ENCODE measurements at places on chromosomes 4 and X.

GRCh38 chr4:182513587-182514291, 270.5 kb downstream of the TENM3 start:
- DNase-seq = no peak

DNA sequence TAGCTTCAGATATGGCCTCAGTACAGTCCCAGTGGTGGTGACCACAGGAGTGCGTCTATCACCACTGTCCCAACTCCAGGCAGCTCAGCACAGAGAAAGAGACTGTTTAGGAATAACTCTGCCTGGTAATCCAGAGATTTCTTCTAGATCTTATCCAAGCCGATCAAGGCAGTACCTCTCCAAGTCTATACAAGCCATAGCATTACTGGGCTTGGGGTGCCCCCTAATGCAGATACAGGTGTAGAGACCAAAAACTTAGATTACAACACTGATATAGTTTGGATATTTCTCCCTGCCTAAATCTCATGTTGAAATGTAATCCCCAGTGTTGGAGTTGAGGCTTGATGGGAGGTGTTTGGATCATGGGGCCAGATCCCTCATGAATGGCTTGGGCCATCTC, 100.9 kb downstream of the PTCHD1 start:
- no peak for DNase-seq

DNA sequence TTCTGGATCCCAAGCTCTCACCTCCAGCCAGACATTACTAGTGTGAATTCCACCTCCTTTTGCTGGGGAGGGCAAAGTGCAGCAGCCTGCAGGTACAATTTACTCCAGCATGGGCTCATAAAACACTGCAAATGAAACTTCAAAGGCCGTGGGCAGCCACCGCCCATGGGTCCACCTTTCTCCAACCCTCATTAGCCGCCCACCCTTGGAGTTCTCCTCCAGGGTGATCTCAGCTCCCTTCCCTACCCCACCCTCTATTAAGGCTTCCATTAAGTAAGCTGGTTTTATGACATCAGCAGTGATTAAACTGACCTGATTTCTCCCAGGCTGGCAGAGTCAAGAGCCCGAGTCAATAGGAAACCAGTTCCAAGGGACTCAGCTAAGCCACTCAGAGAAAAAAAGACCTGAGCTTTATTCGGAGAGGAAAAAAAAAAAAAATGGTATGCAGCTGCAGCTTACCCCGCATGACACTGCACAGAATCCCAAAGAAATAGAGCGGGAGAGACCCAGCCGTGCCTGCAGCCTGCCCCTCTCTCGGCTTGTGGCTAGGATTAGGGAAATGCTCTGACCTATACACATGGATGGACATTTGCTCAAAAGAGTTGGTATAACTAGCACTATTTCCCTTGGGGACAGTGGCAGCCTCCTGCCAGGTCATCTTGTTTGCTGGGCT, 319.6 kb downstream of the PTTG2 start:
- DNase-seq = no peak

DNA sequence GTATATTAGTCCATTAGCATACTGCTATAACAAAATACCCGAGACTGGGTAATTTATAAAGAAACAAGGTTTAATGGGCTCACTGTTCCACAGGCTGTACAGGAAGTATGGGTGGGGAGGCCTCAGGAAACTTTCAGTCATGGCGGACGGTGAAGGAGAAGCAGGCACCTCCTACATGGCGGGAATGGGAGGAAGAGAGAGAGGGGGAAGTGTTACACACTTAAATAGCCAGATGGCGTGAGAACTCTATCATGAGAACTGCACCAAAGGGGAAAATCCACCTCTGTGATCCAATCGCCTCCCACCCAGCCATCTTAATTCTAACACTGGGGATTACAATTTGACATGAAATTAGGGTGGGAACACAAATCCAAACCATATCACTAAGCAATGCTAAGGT, 98.9 kb upstream of the SH3RF1 start:
- DNase-seq = no peak

DNA sequence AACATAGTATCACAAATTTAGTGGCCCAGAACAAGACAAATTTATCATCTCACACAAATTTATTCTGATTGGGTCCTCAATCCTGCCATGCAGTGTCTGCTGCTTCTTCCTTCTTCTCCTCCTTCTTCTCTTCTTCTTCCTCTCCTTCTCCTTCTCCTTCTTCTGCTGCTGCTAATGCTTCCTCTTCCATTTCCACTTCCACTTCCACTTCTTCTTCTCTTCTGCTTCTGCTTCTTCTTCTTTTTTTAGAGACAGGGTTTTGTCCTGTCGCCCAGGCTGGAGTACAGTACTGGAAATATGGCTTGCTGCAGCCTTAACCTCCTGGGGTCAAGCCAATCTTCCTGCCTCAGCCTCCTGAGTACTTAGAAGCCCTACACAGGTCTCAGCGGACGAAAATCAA, 37.5 kb downstream of the FGFBP1 start:
- DNase-seq = no peak

- no peak for DNase-seq
Observed at GRCh38 chr4:2686379-2687265, 69.5 kb downstream of the TNIP2 start.

- no peak for DNase-seq
Observed at GRCh38 chrX:153900831-153901752, 3.4 kb upstream of the AVPR2 start.

DNA sequence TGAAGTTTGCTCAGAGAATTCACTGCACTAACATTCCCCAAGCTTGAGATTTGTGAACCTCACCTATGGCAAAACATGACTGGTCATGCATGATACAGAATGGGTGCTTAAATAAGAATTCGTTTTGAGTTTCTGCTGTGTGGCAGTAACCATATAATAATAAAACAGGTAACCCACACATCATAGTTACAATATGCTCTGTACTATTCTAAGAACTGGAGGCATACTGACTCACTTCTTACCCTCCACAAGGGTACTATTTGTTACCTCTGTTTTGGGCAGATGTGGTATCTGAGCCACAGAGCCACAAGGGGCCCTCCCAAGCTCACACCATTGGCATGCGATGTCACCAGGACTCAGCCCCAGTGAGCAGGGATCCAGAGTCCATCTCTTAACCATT, 17.6 kb downstream of the SLC2A9 start:
- no peak for DNase-seq

GRCh38 chr4:74368596-74368995, 3.7 kb downstream of the EREG start:
- DNase-seq = no peak

DNA sequence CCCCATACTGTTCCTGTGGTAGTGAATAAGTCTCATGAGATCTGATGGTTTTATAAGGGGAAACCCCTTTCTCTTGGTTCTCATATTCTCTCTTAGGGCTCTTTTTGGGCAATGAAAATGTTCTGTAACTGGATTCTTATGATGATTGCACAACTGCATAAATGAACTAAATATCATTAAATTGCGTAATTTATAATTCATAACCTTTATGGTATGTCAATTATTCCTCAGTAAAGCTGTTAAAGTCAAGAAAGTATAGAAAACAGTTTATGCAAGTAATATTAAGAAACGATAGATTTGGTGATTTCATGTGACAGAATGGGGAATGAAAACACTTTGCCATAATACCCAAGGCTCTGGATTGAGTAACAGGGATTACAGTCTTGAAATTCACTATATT, 33.5 kb upstream of the SPANXD start:
- DNase-seq = no peak

DNA sequence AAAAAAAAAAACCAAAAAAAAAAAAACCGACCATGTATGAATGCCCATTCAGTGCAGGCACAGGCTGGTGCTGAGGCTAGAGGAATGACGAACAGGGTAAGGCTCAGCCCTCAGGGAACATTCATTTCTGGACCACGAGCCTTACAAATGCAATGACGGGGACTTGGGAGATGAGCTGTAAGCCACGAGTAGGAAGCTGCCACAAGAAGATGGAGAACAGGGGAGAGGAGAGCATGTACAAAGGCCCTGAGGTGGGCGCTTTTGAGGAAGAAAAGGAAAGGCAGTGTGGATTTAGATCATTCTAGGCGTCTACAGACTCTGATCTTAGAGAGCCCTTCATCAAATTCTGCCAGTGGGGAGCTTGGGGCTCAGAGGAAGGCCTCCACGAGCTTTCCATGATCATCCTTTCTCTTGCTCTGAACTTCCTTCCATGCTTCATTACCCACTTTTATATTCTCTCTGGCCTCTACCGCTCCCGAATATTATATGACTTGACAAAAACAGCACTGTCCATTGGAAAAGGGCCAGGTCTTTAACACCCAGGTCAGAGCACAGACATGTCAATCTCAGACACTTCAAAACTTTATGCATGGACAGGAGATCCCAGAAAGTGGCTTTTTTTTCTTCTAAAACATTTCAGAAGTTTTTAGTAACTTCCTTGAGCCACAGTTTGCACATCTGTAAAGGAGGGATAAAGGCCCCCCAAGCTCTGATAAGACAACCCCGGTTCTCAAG, 3.3 kb upstream of the ZNF518B start:
- no peak for DNase-seq

- no peak for DNase-seq
Observed at GRCh38 chr4:42401171-42401570, 3.9 kb downstream of the SHISA3 start.

Data from C1 segment of cervical spinal cord (tissue), 14 donors.